ENCODE measurements at places on chromosomes 13 and 19.

- no peak for DNase-seq
Observed at GRCh38 chr13:49374585-49375290, 69.1 kb downstream of the CAB39L start.

GRCh38 chr13:104132849-104133248, 1066.6 kb upstream of the SLC10A2 start:
- DNase-seq: no peak

DNA sequence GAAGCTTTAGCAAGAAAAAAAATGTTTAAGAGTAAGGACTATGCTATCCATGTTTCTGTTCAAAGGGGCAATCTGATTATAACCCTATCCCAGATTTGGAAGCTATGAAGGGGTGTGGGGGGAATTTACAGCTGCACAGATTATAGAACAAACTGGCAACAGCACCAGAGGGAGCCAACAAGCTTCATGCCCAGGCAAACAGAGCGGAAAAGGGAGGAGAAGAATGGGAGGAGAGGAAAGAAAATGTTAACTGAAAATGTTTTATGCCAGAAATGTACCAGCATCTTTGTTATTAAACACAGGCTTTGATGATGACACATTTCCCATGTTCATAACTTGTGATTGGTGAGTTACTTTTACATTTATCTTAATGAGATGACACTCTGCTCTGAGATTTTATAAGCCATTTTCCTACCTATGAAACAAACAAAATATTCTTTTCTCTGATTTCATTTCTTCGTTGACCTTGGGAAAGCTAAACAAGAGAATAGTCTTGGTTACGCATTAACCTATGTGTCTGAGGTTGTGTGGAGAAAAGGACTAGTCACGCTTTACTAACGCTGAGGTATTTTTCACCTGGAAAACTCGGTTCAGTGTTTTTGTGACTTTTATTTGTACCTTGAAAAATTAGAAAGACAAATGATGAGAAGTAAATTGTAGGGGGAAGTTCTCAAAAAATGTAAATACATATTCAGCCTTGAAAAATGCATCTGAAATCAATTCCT, 235.8 kb upstream of the MIR17HG start:
- DNase-seq: no peak

GRCh38 chr13:75341028-75341427, 140.9 kb downstream of the TBC1D4 start:
- no peak for DNase-seq

DNA sequence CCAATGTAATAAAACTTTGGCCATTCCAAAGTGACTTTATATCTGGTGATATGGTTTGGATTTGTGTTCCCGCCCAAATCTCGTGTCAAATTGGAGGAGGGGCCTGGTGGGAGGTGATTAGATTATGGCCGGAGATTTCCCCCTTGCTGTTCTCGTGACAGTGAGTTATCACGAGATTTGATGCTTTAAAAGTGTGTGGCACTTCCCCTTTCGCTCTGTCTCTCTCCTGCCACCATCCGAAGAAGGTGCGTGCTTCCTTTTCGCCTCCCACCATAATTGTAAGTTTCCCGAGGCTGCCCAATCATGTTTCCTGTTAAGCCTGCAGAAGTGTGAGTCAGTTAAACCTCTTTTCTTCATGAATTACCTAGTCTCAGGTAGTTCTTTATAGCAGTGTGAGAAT, 9.3 kb upstream of the NALCN start:
- no peak for DNase-seq
